ENCODE measurements at places on chromosomes 1 and 21. TPM values are rescaled to one million over a fixed set of nuclear protein-coding genes. Genes with fewer than 3 reads are reported as not detected.

Gene RPE65
- not detected for total RNA-seq

Gene AQP10
- 0.13 TPM for total RNA-seq

Gene IER5
- 17.1 TPM for total RNA-seq

Gene CORT
- 0.43 TPM for total RNA-seq

Gene S100A5
- total RNA-seq, result 0.26 TPM

Gene IFNLR1
- not detected for total RNA-seq

Gene NBPF6
- total RNA-seq, result 0.10 TPM

Gene CD34
- total RNA-seq, result 0.13 TPM

Gene ZNF648
- not detected for total RNA-seq

Gene TPRG1L
- 34.6 TPM for total RNA-seq

Gene GPR37L1
- total RNA-seq, result not detected
